ENCODE measurements at places on chromosomes 5 and 9.

- no peak for DNase-seq
These were observed 18.1 kb upstream of the GPX3 start for GRCh38 chr5:151002250-151002649.

DNA sequence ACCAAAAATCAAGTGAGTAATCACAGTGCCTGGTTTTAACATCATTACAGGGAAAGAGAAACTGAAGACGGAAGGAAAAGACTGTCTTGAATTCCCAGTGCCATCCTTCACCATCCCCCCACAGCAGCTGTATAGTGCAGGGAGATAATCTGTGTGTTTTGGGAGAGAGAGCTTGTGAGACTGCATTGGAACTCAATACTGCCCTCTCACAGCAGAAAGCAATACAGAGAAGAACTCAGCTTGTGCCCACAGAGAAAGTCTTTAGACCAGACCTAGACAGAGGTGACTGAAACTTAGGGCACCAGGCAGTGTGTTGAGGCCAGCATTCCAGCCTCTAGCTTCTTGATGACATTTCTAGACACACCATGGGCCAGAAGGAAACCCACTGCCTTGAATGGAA lies 754.7 kb upstream of the CDH6 start:
- no peak for DNase-seq

DNA sequence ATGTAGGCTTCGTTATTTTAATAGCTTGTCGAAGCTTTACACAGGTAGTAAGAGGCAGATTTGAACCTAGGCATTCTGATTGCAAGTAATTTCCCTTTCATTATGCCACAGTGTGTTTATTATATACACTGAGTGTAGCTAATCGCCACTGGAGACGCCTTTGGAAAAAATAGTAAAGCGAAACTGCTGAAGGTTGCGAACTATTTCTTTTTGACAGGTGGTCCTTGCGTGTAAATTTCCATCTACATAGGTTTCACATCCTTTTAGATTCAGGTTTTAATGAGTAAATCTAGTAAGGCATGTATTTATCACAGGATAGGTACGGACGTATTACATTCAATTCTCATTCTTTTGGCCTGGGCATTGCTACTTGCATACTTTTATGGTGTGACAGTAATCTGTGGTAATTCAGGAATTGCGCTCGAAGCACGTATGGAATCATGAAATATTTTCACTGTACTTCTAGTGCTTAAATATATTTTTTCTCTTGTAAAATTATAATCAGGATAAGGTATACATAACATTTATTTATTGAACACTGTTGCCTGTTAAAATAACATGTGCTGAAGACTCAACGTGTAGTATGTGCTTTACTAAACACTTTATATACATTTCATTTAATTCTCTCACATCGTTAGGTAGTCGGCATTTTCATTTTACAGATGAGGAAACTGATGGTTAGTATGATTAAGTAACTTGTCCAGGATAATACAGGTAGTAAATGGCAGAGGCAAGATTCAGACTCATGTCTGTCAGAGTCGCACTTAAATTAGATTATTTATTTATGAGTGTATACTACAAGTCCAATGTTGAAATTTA lies 1.8 kb downstream of the MARCHF6 start:
- no peak for DNase-seq

GRCh38 chr5:53211799-53212198 lies 102.2 kb upstream of the MOCS2 start:
- no peak for DNase-seq

- no peak for DNase-seq
These were observed 36.3 kb upstream of the PAM start for GRCh38 chr5:102718819-102719218.

- DNase-seq: no peak
These were observed 1.1 kb downstream of the EIF4E1B start for GRCh38 chr5:176631383-176632200.

DNA sequence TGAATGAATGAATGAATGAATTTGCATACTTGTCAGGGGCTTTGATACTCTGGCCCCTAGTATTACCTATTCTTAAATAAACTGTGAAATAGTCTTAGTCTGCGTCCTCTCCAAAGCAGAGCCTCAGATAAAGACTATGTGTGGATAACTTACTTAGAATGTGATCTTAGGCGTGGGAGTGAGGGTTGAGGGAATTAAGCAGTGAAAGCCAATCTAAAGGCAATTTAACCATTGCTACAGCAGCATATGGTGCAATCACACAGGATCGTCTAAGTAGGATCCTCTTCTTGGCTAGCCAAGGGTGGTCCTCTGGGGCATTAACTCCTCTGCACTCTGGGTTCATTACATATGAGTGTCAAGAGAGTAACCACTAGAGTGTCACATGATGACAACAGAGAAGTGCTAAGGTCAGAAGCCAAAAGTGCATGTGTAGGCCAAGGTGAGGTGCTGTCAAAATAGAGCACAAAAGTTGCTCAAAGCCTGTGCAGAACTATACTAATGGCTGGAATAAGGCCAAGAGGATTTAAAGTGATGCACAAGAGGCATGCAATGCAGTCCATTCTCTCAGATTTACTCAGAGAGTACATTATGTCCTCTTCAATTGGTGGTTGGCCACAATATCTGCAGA lies 274.4 kb upstream of the SEMA6A start:
- no peak for DNase-seq

- DNase-seq: no peak
These were observed 233.7 kb downstream of the TLE1 start for GRCh38 chr9:81455462-81456219.

GRCh38 chr5:122723606-122724352 lies 51.1 kb upstream of the SNX2 start:
- DNase-seq: no peak

DNA sequence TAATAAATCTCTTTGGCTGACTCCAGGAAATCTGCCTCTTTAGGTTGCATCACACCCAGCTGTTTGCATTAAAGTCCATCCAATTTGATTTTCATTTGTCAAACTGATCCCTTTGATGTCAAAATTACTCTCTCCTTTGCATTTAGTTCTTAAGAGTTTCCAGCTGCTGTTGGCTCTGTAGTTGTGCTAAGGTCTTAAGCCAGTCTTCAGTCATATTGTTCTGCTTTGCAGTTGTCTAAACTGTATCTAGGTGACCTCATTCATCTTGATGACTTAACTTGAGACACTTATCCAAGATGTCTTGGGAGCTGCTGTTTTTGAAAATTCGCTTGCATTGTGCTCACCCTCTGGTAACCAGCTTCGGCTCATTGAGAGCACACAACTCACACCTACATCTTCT lies 386.9 kb upstream of the TLE4 start:
- no peak for DNase-seq

- DNase-seq: no peak
These were observed 216.4 kb upstream of the CYLC2 start for GRCh38 chr9:102778746-102779145.

DNA sequence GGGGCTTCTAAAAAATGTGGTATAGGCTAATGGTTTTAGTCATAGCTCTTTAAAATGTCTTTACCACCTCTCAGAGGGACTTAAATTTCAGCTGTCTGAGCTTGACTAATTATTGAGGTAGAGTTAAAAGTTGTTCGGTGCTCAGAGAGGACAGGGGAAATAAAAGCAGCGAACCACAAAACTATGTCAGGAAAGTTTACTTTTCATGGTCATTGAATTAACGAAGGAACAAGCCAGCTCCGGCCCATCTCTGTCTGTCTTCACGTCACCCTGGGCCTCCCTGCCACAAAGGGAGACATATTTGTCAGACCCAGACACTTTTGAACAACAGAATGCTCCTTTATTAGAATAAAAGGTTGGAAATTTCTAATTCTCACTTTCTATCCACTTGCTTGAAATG lies 98.8 kb upstream of the EFNA5 start:
- no peak for DNase-seq

DNA sequence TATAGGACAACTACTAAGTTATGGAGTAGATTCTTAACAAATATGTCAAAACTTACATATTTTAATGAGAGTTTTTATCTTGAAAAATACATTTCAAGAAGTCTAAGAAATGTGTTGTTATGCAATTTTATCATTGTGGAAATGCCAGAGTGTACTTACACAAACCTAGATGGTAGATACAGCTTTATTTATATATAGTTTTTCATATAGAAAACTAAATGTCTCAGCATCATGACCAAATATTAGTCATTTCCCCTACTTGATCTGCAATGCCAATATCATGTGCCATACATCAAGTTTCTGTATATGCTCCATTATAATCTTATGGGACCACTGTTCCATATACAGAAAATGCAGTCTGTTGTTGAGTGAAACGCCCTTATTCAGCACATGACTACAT lies 28.7 kb downstream of the CAST start:
- DNase-seq: no peak

DNA sequence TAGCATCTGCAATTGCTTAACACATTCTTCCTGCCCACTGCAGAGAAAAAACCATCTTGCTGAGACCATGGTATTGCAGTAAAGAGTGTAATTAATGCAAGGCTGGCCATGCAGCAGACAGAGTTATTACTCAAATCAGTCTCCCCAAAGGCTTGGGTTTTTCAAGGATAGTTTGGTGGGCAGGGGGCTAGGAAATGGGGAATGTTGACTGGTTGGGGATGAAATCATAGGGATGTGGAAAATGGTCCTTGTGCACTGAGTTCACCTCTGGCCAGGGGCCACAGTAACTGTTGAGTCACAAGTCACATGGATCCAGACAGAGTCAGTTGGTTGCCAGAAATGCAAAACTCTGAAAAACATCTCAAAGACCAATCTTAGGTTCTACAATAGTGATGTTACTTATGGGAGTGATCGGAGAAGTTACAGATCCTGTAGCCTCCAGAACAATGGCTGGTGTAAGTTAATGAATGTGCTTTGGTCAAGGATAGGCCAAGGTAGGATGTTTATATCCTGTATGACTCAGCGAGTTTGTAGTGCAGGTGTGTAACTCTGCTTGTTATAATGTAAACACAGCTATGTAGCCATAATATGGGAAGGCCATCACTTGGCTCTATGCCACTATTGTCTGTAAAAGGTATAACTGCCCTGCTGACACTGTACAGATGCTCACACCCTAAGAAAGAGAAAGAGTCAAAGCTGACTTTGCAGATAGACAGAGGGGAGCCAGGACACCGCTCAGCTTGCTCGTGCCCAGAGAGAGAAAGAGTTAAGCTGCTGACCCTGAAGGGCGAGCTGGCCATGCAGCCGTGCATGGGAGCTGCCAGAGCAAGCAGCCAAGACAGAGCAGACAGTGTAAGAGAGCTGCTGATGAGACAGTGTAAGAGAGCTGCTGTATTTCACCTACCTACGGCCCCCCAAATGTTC lies 27.2 kb downstream of the C9orf152 start:
- DNase-seq: no peak

DNA sequence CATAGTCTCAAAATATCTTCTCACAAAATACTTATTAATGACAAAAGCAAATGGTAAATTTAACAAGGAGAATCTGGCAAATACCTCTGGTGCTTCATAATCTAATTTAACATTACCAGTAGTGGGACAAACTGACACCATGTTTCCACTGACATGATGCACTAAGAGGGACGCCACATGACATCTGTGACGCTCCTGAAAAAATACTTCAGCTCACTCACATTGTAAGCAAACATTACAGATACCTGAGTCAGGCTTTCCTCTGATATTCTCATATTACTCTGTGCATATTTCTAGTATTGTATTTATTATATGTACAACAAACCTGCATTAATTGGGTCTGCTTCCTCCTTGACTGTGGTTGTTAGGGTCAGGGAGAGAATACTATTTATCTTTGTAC lies 56.7 kb upstream of the OSMR start:
- no peak for DNase-seq

DNA sequence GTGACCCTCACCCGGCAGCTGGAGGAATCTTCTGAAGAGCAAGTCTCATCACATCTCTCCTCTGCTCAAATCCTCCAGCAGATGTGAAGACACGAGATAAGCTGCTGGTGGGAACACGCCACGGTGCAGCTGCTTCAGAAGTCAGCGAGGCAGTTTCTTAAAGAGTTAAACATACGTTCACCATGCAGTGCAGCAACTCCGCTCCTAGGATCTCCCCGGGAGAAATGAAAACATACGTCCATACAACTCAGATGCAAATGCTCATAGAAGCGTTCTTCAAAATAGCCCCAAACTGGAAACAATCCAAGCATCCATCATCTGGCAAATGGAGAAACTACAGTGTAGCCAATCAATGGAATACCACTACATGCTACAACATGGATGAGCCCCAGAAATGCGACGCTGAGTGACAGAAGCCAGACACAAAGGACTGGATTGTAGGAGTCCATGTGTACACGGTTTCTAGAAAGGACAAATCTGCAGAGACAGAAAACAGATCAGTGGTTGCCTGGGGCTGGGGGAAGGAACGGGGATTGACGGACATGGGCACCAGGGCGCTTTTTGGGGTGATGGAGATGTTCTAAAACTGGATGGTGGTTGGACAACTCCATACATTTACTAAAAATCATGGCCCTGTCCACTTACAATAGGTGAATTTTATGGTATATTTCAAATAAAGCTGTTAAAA lies 150.6 kb downstream of the COL23A1 start:
- no peak for DNase-seq

GRCh38 chr5:113102121-113102531 lies 125.5 kb downstream of the DCP2 start:
- DNase-seq: no peak

- DNase-seq: no peak
These were observed 146.2 kb upstream of the PHYKPL start for GRCh38 chr5:178378527-178379484.

DNA sequence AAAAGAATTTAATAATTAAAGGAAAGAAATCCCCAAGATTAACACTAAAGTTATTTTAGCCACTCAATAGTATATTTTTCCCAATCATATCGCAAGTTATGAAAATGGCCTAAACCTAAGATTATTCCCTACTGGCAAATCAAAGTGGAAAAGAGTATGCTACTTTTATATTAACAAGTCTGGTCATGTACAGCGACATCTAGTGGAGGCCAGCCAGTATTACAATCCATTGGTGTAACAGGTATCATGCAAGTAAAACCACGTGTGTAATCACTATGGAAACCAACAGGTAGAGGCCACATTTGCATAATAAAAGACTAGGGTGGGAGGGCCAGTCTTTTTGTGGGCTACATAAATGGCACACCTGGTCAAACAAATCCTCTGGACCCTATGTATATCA lies 976.4 kb upstream of the CDH9 start:
- no peak for DNase-seq

- no peak for DNase-seq
These were observed 28.3 kb upstream of the APC start for GRCh38 chr5:112709416-112709815.

DNA sequence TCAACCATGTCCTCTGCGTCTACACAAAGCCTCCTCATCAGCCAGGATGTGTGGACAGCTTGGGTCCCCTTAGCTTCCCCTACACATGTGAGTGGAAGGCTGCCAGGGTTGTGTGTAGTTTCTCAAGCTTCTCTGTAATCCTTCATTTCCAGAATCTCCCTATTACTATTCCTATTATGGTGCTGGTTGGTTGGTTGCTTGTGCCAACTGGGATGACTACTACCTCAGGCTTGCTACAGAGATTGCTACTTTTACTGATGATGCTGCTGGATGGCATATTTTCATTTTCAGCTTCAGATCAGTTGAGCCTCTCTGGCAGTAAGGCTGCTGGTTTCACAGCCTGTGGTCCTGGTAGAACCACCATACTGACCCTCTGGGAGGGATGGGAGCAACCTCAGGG lies 39.9 kb downstream of the ATG10 start:
- no peak for DNase-seq

GRCh38 chr9:10649076-10649475 lies 36.3 kb upstream of the PTPRD start:
- DNase-seq: no peak

Data from activated T-helper 1 cell treated with anti-CD3 and anti-CD28 coated beads, Interleukin-2, amount 50 U/mL, for 16 hours (primary cell).